ENCODE measurements at places on chromosomes 1 and 21. TPM values are rescaled to one million over a fixed set of nuclear protein-coding genes. Genes with fewer than 3 reads are reported as not detected.

The KCNQ4 gene
- 1.4 TPM for total RNA-seq

The FCRL4 gene
- total RNA-seq: not detected

The KCNK2 gene
- 0.44 TPM for total RNA-seq

The OLFM3 gene
- 0.29 TPM for total RNA-seq

The TMEM269 gene
- total RNA-seq: 0.44 TPM

The GPR89B gene
- 15.4 TPM for total RNA-seq

The MRPL39 gene
- 58.8 TPM for total RNA-seq

The OPRD1 gene
- total RNA-seq: 1.8 TPM

The KRTAP10-3 gene
- total RNA-seq: not detected

DNA sequence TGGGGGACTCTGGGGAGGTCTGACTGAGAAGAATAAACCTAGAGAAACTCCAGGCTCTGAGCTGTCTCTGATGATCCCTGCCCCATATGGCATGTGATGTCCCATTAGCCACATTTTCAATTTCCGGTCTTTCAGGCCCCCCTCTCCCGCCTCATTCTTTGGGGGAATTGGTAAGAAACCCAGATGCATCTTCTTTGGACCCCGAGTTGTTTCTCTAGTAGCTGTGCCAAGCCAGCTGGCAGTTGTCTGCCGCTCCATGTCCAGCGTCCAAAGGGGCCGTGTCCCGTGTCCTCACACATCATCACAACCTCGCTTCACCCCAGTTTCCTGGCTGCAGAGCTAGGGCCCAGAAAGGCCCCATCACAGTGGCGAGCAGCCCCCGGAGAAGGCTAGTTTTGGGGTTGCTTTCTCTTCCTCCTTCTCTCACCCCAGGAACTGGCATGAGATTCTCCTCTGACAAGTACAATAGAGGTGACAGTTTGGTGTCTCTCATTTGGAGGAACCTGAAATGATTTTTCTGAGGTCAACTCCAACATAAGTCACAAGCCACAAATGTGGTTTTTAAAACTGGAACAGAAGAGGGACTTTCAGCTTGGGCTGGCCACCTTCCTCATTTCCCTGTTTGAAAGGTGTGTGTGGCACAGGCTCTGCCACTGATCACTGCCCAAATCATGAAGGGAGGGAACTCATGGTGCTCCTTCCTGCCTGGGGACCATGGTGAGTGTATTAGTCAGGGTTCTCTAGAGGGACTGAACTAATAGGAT, 6.4 kb upstream of the GPR157 start:
- no peak overlapping the region for H3K27ac ChIP-seq
- H3K4me1 ChIP-seq: no peaks in the 10 kb centered on the region
- H3K27me3 ChIP-seq: no peaks in the 10 kb centered on the region
- H3K4me3 ChIP-seq: no peak overlapping the region

GRCh38 chr1:226447932-226448665, 40.2 kb upstream of the PARP1 start:
- H3K4me3 ChIP-seq: no peak overlapping the region
- H3K27ac ChIP-seq: no peak overlapping the region
- H3K4me1 ChIP-seq: no peaks in the 10 kb centered on the region
- DNase-seq: no peak
- no peaks in the 10 kb centered on the region for H3K27me3 ChIP-seq

DNA sequence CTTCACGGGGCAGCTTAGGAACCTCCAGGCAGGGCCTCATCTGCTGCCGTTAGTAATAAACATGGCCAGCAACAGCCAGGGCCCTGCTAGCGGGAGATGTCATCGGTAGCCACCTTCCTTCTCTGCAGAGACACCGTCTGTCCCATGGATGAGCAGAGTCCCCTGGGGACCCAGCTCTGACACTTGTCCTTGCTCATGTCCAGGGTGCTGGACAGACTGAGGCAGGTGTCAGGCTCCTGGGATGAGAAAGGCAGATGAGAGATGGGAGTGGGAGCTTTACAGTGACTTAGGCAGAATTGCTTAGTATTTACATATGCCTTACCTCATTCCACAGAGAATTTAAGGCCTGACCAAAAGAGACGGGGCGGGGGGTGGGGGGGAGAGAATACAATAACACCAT, 25.0 kb downstream of the CAPN2 start:
- H3K27me3 ChIP-seq: no peaks in the 10 kb centered on the region
- H3K4me1 ChIP-seq: peaks cover 3% of the 10 kb centered on the region

GRCh38 chr1:94240822-94241221, 3.4 kb upstream of the ARHGAP29 start:
- H3K4me1 ChIP-seq: no peaks in the 10 kb centered on the region
- H3K4me3 ChIP-seq: no peak overlapping the region
- H3K36me3 ChIP-seq: peaks cover 6% of the 10 kb centered on the region
- H3K27me3 ChIP-seq: peaks cover 26% of the 10 kb centered on the region
- H3K27ac ChIP-seq: no peak overlapping the region

DNA sequence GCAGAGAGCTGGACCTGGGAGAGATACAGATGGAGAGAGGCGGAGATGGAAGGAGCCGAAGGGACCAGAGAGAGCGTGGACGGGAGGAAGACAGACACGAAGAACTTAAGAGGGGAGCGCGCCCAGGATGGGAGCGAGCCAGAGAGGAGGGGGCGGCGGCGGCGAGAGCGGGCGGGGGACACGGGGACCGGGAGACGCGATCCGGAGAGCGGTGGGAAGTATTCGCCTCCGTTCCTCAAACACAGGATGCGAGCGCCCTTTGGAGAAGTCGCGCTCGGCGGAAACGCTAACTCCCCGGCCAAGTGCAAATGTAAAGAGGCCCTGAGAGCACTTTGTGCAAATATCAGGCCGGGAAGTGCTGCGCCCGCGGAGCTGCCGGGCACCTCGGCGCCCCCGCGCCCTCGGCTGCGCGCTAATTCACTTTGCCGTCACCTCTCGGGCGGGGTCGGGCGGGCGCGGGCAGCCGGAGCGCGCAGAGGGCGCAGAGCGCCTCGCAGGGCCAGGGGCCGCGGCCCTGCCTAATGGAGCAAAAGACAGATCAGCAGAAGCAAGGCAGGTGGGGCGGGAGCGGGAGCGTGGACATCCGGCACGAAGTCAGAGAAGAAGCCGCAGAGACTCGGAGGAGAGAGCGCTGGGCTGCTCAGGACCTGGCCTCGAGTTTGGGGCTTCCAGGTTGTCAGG, 281.2 kb downstream of the RRAGC start:
- H3K27ac ChIP-seq: no peak overlapping the region
- no peaks in the 10 kb centered on the region for H3K4me1 ChIP-seq
- no peaks in the 10 kb centered on the region for H3K36me3 ChIP-seq
- peak overlapping the region; percentile 83 for H3K4me3 ChIP-seq
- DNase-seq: peak; percentile 60

- H3K36me3 ChIP-seq: peaks cover 29% of the 10 kb centered on the region
- no peak overlapping the region for H3K4me3 ChIP-seq
- H3K27me3 ChIP-seq: no peaks in the 10 kb centered on the region
- H3K4me1 ChIP-seq: no peaks in the 10 kb centered on the region
- DNase-seq: no peak
- no peak overlapping the region for H3K27ac ChIP-seq
These were observed 6.0 kb downstream of the TOR1AIP1 start for GRCh38 chr1:179888071-179888470.

DNA sequence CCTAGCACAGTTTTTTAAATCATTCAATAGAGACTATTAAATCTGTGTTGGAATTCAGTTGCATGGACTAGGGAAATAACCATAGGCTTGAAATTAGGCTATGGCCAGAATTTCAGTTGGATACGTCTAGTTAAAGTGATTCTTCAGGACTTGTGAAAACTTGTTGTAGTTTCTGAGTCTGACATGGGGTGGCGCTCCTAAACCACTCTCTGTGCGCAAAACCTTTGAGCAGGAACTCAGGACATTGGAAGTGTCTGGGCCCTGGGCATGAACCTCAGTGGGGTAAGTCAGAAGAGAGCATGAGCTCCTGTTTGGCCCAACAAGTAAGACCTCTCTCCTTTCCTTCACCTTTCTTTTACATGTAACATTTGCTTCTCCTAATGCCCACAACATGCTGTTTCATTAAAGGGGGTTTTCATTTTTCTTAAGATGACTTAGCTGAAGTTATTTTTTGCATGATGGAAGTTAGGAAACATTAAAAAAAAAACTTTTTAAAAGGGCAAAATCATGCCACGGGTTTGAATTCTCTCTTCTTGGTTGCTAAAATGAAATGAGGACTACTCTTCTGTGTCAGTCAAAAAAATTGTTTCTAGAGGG, 17.1 kb upstream of the CCDC190 start:
- no peak overlapping the region for H3K27ac ChIP-seq
- no peaks in the 10 kb centered on the region for H3K27me3 ChIP-seq
- DNase-seq: peak; percentile 74
- no peak overlapping the region for H3K4me3 ChIP-seq

DNA sequence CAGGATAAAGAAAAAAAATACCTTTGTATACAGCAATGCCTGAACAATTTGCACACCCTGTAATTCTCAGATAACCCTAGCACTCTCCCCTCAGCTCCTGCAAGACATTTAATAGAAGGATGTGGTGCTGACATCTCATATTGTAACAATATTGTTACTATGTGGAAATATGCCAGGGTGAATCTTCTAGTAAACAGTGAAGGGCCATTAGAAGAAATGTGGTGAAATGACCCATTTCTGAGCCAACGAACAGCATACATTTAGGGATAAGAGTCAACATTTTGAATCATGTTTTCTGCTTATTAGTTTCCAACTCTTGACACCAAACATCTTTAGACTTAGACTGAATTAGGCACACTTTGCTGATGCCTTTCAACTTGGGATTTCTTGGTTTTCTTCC, 188.2 kb downstream of the KAZN start:
- H3K27ac ChIP-seq: no peak overlapping the region
- no peak overlapping the region for H3K4me3 ChIP-seq
- H3K36me3 ChIP-seq: no peaks in the 10 kb centered on the region
- H3K27me3 ChIP-seq: no peaks in the 10 kb centered on the region

DNA sequence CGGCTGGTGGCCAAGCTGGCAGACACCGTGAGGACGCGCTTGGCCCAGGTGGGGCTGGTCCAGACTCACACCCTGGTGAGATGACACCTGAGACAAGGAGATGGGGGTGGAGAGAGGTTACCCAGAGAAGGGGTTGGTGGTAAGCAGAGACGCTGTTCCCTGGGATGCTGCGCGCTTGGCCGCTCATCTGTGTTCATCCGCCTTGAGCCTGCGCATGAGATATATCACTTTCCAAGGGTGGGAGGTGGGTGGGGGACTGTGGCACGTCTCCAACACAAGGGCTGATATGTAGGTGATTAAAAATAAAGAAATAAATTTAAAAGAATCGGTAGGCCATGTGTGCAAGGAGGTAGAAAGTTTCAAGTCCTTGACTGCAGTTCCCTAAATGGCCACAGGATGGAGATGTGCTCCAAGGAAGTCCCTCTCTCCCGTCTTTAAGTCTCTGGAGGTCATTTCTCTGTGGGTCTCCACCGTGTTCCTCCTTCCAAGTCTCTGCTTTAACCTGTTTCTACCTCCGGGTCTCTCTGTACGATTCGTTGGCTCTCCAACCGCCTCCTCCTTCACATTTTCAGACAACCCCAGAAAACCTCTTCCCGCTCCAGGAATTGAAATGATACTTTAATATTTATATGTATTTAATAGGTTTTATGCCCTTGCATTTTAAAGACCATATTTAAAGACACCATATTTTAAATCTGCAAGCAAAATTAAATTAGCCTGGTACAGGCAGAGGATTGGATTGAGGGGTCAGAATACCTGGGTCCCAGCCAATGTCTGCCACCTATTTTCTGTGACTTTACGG, 4.5 kb downstream of the TTC24 start:
- H3K4me3 ChIP-seq: peak overlapping the region; percentile 34
- no peak overlapping the region for H3K27ac ChIP-seq
- no peaks in the 10 kb centered on the region for H3K27me3 ChIP-seq

DNA sequence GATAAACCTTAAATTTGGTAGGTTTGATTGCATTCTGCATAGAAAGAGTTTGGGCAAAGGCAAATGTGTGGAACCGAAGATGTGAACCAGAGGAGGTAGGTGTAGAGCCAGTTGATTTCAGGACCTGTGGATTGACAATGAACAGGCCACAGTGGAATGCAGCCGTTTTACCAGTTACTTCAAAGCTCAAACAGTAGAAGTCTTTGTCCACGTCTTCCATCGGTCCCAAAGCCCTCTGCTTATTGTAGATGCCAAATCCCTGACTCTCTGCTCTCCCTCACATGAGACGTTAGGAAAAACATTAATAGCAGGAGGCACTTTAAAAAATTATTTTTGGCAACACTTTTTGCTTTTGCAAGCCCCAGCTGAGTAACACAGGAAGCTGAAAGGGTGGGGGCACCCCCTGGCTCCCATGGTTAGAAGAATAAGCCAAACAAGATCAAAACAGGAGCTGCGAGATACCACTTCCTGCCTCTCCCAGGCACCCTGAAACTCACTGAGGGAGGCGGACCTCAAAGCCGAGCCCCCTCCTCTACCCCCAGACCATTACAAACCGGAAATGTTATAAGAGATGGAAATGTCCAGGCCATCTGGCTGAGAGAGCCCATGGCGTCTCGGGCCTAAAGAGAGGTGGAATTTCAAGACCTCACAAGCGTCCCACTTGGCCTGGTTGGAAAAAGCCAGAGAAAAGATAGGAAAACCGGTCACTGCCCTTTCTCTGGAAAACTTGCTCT, 13.5 kb downstream of the TRAF3IP3 start:
- no peak for DNase-seq
- no peak overlapping the region for H3K27ac ChIP-seq
- no peaks in the 10 kb centered on the region for H3K27me3 ChIP-seq
- H3K4me3 ChIP-seq: no peak overlapping the region
- H3K4me1 ChIP-seq: no peaks in the 10 kb centered on the region

DNA sequence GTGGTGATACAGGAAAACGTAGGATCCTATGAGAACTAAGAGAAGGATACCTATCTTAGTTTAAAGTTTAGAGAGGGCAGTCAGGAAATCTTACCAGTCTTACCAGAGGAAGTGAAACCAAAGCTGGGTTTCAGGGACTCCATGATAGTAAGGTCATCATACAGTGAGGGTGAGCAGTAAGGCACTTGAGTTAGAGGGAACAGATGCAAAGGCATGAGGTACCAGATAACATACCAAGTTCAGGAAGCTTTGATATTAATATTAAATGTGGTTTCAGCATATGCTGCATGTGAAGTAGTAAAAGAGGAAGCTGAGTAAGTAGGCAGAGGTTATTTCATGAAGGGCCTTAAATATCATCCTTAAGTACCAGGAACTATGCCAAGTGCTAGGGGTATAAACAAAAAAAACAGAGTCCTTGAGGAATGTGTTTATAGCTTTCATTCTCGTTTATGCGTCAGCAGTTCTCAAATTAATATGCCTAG, 16.9 kb downstream of the ATG4C start:
- no peaks in the 10 kb centered on the region for H3K4me1 ChIP-seq
- H3K27me3 ChIP-seq: no peaks in the 10 kb centered on the region
- H3K27ac ChIP-seq: peak overlapping the region; percentile 10

DNA sequence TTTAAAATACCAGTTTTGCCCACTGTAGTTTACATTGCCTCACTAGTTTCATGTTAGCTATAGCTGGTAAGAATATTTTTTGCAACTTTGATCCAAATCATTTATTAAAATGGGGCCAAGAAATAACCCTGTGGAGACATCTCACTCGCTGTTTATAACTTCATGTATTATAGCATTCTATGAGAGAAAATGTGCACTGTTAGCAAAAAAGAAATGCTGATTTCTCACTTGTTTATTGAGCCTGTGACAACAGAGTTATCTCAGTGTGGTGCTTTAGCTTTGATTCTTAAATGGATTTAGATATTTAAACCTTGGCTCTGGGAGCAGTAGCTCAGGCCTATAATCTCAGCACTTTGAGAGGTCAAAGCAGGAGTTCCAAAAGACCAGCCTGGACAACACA, 127.9 kb downstream of the PIK3R3 start:
- no peak overlapping the region for H3K4me3 ChIP-seq
- H3K27me3 ChIP-seq: no peaks in the 10 kb centered on the region
- no peak overlapping the region for H3K27ac ChIP-seq
- no peak for DNase-seq
- peaks cover 38% of the 10 kb centered on the region for H3K36me3 ChIP-seq

Data from H9 (cell line).